Hematopoietic multipotent progenitor cell treated with erythropoietin and hydrocortisone succinate and interleukin-3 and kit ligand, for 15 days (in vitro differentiated cells): ENCODE measurements at places on chromosomes 7 and 10.

DNA sequence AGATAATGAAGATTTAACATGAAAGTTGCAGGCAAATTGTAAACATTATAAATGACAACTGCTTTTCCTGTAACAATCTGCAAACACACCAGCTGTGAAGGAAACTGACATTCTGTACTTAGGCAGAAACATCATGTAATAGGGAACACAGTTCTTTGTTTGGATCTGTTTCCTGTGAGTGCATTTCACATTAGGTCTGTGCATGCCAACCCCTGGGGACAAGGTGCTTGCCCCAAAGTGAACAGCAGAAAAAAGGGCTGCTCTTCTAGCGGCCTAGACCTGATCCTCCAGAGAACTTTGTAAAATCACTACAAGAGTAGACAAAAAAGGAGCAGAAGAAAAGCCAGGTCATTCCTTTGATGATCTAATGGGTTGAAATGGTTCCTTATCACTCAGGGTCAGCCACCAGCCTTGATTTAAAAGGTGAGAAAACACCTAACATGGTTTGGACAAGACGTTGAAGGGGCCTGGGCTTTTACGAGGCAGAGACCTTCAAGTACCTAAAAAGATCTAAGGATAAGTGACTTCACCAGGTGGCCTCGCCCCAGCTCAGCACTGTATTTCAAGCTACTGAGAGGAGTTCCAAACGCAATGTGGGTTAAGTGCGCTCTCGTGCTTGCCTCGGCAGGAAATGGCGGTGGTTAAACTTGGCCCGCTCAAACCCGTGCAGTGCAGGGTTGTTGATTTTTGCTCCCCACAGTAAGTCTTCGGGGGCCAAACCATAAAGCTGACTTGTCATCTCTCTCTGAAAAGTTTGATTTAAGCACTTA is 249.7 kb downstream of the CREB5 start:
- DNase-seq = no peak

GRCh38 chr10:81036257-81036656 is 498.6 kb downstream of the SH2D4B start:
- DNase-seq = no peak

DNA sequence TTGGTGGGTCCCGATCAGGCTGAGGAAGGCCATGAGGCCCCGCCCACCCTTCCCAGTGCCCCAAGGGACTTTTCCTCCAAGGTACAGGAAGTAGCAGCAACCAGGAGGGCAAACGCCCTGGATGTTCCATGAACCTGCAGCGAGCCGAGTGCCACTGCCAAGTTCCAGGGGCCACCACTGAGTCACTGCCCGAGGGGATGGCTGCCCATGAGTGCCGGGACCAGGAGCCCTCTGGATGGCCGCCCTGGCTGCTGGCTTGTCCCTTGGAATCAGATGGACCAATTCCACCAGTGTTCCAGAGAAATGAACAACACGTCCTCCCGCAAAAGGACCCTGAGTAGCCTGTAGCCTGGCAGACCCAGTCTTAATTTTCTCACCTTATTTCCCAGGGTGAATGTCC is 74.2 kb downstream of the ZRANB1 start:
- DNase-seq = no peak

GRCh38 chr10:74238031-74238431 is 87.0 kb downstream of the ADK start:
- DNase-seq = no peak

- DNase-seq = no peak
These were observed 221.6 kb downstream of the STK31 start for GRCh38 chr7:23931633-23932032.
